Stimulated activated CD4-positive, alpha-beta T cell treated with anti-CD3 and anti-CD28 coated beads, TNF-alpha, amount 100 ng/mL, for 1 hour (primary cell): ENCODE measurements at places on chromosomes 2 and 18.
A peak's percentile ranks its signal among the peaks of the same experiment; 100 is the strongest.

DNA sequence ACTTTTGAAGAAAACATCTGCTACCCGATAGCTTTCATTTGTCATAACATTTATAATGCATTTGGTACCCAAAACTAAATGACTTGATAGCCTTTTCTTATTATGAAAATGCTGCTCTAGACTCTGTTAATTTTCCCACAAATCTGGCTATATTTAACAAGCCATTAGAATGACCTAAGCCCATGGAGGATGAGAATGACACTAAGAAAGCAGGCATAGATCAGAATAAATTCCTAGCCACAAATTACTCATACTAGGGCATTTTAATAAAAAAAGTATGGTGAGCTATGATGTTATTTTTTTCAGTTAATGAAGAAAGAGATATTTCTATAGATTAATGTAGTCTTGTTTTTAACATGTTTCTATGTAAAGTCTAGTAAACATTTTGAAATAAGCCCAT, 1728.3 kb downstream of the SUCLG1 start:
- DNase-seq, result no peak

DNA sequence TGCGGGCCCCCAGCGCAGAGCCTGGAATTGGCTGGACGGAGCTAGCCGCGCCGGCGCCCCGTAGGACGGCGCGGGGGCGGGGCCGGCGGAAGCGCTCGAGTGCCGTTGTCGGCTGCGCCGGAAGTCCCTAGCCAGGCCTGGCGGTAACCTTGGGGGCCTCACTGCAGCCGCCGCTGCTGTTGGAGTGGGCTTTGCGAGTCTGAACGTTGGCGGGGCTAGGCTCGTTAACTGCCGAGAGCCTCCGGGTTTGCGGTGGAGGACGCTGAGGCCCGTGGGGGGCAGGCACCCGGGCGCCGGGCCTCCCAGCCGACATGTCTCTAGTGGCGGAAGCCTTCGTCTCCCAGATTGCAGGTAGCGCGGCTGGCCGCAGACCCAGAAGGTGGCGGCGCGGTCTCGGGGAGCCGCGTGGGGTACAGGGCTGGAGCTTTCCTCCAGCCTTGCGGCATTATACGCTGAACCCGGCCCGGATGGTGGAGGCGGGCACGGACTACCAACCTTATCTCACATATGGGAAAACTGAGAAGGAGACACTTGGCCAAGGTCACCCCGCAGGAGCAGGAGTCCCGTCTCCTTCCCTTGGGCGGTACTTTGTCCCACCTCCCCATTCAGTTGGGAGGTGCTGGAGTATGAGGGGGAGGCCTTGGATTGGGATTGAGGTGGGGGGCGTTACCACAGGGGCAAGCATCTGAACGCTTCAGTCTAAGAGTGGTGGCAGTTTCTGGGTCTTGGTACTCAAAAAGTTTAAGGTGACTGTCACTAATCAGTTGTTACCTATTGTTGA, at the start of gene MTX2:
Gene MTX2 (plus strand): TSS at position 124 of the 781 bp plus-strand sequence. CDS start 188 bp downstream, at position 312.
- DNase-seq, result peak; percentile 57

DNA sequence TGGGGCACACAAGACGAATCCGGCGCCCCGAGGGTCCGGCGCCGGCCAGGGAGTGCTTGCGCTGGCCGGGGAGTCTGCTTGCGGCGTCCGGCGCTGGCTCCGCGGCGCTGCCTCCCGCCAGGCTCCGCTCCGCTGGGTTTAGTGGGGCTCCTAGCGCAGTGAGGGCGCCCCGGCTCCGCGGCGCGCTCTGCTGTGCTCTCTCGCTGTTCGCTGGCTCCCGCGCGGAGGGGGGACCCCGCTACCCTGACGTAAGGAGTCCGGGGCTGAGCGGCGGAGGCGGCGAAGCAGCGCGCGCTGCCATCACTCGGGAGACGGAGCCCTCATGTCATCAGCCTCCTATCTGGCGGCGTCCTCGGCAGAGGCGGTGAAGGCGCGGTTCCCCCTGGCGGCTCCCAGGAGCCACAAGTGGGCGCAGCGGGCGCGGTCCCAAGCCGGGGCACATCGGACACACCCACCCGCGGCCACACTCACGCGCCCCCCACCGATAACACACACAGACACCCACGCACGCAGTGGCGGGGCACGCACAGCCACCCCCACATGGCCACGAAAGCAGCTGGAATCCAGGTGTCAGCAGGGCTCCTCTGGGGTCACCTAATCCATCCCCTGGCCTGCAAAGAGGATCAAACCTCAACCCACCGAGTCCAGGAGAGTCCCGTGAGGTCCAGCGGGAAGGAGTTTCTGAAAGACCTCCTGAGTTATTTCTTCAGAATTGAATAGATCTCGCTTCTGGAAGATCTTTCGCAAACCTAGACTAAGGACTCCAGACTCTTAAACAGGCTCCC, at the start of gene C1QL2:
Gene C1QL2 (minus strand): TSS at position 189 of the 785 bp plus-strand sequence. CDS start 482 bp downstream, outside the sequence.
- DNase-seq, result no peak

DNA sequence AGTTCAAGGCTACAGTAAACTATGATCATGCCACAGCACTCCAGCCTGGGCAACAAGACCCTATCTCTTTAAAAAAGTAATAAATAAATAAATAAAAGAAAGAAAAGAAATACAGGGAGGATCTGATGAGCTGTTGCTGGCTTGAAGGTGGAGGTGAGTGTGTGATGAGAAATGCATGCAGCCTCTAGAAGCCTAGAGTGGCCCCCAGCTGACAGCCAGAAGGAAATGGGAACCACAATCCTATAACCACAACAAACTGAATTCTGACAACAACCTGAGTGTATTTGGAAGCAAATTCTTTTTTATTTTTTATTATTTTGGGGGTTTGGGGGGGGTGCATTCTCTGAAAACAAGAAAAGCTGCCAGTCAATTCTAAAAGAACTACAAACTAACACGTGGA, 14.6 kb downstream of the NOL10 start:
- DNase-seq, result no peak

- no peak for DNase-seq
These were observed 61.3 kb upstream of the PGAP1 start for GRCh38 chr2:196987649-196988364.

DNA sequence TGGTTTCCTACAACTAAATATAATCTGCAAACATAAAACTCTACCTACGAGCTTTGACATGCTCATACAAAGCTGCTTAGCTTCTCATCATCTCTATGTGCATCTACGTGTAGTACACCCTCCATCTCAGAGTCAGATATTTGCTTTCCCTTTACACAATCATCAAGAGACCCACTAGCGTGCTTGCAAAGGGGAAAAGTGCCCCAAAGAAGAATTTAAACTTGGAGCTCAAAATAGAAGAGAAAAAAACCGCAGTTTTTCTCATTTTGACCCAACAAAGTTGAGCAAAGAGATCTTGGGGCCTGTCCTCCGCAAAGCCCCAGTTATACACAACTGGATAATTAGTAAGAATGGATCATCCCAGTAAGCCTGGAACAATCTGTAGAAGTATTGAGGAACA, 104.1 kb downstream of the PAX3 start:
- DNase-seq, result no peak

- no peak for DNase-seq
These were observed 243.6 kb upstream of the CXCR4 start for GRCh38 chr2:136361521-136361920.

GRCh38 chr18:8525692-8526091, 83.5 kb upstream of the RAB12 start:
- no peak for DNase-seq

GRCh38 chr18:71630696-71631095, 913.4 kb downstream of the CBLN2 start:
- no peak for DNase-seq

- no peak for DNase-seq
These were observed 52.8 kb upstream of the HAAO start for GRCh38 chr2:42844901-42845821.

DNA sequence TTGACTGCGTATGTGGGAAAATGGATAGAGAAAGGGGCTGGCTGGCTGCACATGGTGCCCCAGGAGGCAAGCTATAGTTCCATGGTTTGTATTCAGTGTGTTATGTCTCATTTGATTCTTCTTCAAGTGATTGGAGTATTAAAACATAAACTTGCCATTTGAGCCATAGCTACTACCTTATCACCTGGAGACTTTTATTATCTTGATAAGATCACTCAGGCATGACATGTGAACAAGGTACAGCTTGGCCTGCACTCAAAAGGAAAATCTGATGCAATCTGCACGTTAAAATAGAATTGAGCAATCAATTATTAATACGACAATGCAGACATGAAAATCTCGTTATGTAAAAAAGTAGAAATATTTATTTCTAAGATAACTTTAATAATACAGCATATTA, 116.9 kb downstream of the RND3 start:
- DNase-seq, result no peak

GRCh38 chr2:235709969-235710879, 216.4 kb downstream of the AGAP1 start:
- no peak for DNase-seq

- DNase-seq, result no peak
These were observed 256.0 kb downstream of the C1D start for GRCh38 chr2:67806816-67807215.

DNA sequence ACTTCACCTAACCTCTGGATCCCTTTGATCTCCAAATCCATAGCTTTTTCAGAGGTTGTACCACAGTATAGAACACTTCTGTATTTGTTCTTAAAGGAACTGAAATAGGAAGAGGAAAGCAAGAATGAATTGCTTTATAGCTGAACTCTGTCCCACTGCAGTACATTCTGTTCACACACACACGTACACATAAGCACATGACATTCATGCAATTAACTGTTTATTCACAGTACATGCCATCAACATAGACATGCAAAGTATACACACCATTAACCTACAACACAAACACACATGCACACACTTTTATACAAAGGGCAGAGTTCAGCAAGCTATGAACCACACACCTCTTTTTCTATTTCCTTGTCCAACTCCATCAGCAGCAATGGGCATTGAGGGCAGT, 43.2 kb downstream of the MRPL33 start:
- DNase-seq, result no peak

GRCh38 chr18:48590678-48591077, 51.8 kb downstream of the CTIF start:
- DNase-seq, result no peak

DNA sequence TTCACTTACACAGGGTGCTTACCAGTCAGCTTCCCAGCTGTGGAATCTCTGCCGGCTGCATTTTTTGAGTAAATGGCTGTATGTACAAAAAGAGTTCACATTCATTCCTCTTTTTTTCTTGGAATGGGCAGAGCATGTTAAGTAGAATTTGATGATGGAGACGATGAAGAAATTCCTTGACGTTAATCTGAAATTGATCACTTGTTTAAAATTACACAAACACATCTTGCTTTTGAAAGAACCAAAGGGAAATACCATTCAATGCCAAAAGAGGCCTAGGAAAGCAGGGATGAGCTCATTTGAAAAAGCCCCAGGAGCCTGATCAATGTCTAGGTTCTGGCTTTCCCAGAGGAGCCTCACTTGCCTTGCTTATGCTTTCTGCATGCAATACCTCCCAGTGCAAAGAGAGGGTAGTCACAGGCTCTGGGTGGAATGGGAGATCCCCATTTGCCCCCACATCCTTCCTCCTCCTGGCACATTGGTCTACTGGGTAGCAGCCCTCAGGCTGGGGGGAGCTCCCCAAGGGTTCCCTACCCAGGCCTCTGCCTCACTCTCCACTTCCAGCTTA, 12.3 kb upstream of the SMAD7 start:
- DNase-seq, result no peak

- DNase-seq, result no peak
These were observed 152.1 kb downstream of the PXDN start for GRCh38 chr2:1591978-1592907.

DNA sequence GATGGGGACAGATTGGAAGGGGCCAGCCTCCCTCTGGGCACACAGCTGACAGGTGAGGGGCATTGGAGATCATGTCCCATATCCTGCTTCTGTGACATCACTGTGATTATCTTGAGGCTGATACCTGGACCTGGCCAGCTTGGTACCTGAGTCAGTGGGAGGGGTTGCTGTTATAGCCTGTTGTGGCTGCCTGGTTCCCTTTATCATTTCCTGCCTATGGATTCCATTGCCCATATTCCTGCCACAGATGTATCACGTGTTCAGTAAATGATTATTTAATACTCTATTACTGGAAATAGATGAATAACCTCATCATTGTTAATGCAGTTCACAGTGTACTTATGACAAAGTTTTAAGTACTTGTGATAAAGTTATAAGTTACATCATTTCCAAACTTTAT, 7.8 kb upstream of the SCYGR1 start:
- no peak for DNase-seq

DNA sequence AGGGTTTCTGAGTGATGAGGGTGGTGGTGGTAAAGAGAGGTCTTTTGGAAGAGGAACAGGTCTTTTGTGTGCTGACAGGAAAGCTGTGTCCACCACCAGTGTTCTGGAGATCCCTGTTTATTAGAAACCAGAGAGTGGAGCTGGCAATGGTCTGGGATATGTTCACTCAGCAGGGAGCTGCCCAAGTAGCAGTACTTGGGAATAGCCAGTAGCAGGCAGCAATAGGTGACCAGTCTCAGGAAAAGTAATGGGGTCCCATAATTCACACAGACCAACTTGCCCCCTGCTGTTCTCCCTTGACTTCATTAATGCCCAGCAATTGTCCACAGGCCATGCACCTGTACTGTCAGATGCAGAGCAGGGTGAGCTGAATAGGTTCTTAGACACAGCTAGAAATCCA, 1.8 kb downstream of the TSPYL6 start:
- DNase-seq, result no peak

DNA sequence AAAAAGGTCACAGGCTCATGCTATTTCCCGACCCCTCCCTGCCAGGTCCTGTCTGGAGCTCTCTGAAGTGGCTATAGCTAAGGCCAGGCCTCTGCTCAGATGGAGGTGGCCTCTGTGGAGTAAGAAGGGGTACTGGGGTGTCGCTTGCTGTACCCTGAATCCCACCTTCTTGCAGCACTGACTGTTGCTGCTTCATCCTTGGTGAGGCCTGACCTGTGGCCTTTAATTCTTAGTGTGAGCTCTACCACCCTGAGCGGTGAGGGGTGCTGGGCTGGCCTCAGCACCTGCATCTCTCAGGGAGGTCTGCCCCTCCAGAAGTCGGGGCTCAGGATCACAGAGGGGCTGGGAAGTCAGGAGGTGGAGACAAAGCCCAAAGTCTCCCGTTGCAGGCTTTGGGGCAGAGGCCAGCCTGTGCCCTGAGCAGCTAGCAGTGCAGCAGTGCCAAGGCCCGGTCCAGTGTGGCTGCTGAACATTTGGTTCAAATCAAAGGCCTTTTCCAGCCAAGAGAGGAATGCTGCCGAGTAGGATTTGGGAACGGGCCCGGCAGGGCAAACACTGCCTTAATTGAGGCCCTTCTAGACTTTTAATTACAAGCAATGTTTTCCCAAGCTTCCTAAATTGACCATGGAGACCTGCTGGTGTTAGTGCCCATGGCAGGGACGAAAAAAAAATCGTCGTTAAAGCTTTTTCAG, 133.5 kb upstream of the HAAO start:
- DNase-seq, result no peak
